ENCODE measurements at places on chromosomes 12 and 14. TPM values are rescaled to one million over a fixed set of nuclear protein-coding genes. Genes with fewer than 3 reads are reported as not detected.

COX14 gene
- 181 TPM for total RNA-seq

TMCC3 gene
- total RNA-seq, result 4.7 TPM

IQSEC3 gene
- total RNA-seq, result 0.67 TPM

TAS2R13 gene
- total RNA-seq, result 0.63 TPM

GZMB gene
- total RNA-seq, result 2.0 TPM

FZD10 gene
- total RNA-seq, result 0.28 TPM

DNA sequence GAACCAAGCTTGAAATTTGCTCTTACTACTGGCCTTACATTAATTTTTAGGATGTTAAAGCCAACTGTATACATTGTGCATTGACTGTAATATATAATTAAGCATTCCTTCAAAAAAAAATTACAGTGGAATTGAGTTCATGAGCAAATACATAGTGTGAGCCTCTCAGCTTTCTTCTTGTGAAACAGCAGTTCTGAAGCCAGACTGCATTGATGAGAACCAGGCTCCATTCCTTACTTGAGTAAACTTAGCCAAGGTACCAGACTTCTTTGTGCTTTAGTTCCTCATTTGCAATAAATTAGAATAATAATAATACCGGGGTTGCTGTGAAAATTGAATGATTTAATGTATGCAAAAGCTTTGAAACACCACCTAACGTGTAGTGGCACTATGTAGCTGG, 169.5 kb downstream of the ANO4 start:
- DNase-seq, result no peak

GRCh38 chr12:112018571-112019237, 5.5 kb downstream of the ERP29 start:
- DNase-seq, result no peak

- DNase-seq, result no peak
Measured at GRCh38 chr14:94571395-94571794, 9.8 kb upstream of the SERPINA5 start.

GRCh38 chr12:105396024-105396423, 65.5 kb downstream of the C12orf75 start:
- no peak for DNase-seq

- DNase-seq, result no peak
Measured at GRCh38 chr12:44397631-44398030, 478.5 kb downstream of the NELL2 start.

GRCh38 chr12:88360343-88360742, 218.2 kb downstream of the TMTC3 start:
- DNase-seq, result no peak

DNA sequence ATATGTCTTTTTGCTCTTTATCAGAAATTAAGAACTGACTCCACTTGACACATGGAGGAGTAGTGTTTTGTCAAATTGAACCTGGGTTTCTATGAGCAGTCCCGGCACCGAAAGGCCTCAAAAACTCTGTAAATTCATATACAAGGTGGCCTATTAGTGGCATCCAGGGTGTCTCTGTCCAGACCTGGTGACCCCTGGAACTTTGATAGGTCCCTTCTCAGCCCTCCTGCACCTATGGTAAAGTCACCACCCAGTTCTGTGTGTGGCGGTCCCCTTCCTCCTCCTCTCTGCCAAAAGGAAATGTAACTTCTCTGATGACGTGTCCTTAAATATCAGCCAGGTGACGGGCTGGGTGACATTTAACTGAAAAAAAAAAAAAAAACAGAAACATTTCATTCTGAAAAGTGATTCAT, 204.0 kb upstream of the FOXN3 start:
- DNase-seq, result no peak

GRCh38 chr14:61074852-61075251, 93.8 kb downstream of the SLC38A6 start:
- no peak for DNase-seq

DNA sequence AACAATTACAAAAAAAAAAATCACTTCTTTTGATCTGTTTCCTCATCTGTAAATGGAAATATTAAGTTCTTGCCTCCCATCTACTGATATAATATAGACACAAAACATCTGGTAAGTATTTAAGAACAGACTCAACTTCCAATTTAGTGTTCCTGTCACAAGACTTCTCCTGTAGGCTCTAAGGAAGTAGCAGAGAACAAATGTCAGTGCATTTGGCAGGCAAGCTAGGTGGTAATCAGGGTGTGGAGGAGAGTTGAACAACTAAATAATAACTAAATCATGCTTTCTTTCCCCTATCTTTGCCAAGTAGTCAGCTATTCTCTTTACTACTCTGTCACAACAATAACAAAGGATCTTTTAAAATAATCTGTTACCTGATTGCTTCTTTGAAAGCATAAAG, 22.1 kb downstream of the BAZ1A start:
- no peak for DNase-seq

DNA sequence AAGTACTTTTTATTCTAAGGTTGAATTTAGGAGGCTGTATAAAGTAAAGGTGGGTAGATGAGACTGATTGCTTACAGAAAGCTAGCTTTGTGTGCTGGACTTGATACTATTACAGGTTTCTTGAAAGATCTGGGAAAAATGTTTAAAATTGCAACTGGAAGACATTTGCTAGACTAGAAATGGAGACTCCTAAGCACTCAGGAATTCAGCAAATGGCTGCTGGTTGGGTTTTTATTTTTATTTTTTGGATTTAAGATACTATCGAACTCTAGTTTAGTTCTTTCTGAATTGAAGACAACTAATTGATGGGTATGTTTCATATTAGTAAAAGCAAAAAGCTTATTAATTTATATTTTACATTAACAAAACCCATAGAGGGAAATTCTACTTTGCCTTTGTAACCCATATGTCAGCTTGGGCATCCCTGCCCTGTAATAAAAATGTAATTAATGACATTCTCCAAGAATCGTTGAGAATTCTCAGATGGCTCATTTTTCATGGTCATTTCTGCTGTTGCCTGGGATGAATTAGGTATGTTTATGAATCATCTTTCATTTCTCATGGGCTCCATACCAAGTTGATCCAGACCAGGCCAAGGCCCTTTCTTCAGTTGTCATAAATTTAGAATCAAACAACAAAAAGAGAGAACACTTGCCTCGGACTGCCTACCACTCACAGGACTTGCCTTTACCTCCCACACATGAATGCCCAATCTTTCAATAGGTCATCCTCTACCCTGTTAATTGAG, 102.1 kb downstream of the ERGIC2 start:
- no peak for DNase-seq

GRCh38 chr14:100019156-100019744, 46.0 kb upstream of the EVL start:
- no peak for DNase-seq

GRCh38 chr14:91344096-91344495, 73.5 kb downstream of the CCDC88C start:
- no peak for DNase-seq
